ENCODE measurements at places on chromosomes 16 and 17.

GRCh38 chr16:76527244-76527643, 250.0 kb downstream of the CNTNAP4 start:
- DNase-seq = no peak

DNA sequence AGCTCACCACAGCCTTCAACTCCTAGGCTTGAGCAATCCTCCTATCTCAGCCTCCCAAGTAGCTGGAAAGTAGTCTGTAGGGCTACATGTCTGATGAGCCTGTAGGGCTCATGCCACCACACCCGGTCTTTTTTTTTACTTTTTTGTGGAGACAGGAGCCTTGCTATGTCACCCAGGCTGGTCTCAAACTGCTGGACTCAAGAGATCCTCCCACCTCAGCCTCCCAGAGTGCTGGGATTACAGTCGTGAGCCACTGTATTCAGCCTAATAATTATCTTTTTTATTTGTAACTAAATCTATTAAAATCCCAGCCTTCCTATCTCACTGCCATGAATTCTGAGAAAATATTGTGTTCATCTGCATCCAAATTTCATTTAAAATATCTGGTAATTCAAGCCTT, 15.1 kb downstream of the BRIP1 start:
- no peak for DNase-seq

DNA sequence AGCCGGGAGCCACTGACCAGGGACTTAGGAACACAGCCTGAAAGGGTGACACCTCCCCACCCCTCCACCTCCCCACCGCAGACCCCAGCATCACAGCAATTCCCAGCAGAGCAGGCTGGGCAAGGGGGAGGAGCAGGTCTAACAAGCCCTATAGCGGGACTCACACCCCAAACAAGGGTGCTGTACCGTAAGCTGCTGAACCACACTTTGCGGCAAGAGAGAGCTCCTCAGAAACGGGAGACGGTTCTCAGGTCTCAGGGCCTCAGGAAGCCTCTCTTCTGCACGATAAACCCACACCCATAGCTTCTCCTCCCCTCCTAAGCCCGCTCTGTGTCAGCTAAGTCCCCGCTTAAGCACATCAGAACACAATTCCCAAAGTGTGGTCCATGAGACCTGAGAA, 11.7 kb upstream of the COTL1 start:
- no peak for DNase-seq

DNA sequence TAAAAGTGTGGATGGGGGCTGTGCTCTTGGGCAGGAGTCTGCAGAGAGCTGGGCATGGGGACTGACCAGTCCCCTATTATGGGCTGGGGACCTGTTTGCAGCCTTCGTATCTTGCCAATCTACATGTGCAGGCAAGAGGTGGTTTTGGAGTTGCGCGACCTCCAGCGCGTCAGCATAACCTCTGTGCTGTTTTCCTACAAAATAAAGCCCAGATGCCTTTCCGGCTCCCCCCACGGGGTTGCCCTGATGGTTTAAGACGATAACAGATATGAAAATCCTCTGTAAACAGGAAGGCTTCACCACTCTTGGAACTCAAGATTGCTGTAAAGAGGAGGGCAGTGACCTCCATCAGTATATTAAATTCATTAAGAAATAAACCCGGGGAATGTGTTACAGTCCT, 16.5 kb upstream of the SPPL2C start:
- DNase-seq = no peak

GRCh38 chr17:68957944-68958343, 2.8 kb upstream of the ABCA8 start:
- no peak for DNase-seq

DNA sequence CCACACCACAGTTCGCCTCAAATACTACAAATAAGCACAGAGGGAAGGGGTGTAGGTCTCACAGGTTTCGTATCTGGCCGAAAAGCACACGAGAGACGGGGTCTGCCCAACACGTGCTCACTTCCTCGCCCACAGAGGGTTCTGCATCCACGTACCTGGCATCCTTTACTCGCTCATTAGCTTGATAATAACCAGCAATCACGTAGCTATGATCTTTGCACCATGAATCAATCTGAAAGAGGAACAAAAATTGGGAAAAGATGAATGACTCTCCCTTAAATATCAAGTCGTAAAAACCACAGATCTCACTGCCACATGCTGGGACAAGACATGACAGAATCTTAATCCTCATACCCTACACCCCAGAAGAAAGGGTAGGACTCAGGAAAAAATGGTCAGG, 10.5 kb downstream of the EMC8 start:
- DNase-seq = no peak

All from activated T-cell treated with anti-CD3 and anti-CD28 coated beads for 4 hours (primary cell).